Suppressor macrophage treated with lipopolysaccharide for 4 hours (primary cell): ENCODE measurements at places on chromosomes 12 and 14.

- DNase-seq = no peak
Observed at GRCh38 chr12:89845767-89846166, 137.1 kb upstream of the ATP2B1 start.

- DNase-seq = no peak
Observed at GRCh38 chr12:88836156-88836555, 255.9 kb upstream of the KITLG start.

- DNase-seq = peak; percentile 48
Observed at GRCh38 chr14:71363946-71364925, 457.0 kb downstream of the PCNX1 start.

DNA sequence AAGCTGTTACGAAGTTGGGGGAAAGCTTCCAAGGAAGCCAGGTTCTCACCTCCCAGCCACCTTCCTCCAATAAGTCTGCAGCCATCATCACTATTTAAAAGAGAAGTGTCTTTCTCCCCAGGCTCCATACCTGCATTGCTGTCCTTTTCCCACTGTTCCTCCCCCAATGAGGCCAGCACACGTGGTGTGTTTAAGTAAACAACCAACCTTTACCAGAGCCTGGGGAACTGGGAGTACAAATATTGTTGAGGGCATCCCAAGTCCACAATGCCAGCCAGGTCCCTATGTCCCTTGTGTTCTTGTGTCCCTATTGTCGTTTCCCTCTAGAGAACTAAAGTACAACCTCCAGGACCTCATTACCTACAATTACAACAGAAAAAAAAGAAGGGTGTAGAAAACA is 49.2 kb upstream of the PNMA1 start:
- DNase-seq = no peak

- DNase-seq = no peak
Observed at GRCh38 chr14:71466251-71466650, 466.0 kb upstream of the RGS6 start.

DNA sequence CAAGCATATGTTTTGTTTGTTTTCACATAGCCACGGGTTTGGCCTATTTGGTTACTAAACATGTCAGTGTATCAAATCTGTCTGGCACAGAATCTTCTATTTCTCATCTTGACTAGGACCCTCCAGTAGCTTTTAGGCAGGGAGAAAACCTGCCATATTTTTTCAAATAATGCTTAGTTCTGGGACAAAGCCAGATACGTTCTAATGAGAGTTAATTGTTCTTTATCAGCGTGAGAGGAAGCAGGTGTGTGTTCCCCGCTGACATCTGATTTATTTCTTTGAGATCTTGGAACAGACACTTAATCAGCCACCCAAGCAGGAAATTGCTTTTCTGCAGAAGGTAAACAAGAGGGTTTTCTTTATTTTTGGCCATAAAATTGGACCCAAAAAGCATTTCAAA is 54.8 kb downstream of the GOLGA5 start:
- DNase-seq = no peak

DNA sequence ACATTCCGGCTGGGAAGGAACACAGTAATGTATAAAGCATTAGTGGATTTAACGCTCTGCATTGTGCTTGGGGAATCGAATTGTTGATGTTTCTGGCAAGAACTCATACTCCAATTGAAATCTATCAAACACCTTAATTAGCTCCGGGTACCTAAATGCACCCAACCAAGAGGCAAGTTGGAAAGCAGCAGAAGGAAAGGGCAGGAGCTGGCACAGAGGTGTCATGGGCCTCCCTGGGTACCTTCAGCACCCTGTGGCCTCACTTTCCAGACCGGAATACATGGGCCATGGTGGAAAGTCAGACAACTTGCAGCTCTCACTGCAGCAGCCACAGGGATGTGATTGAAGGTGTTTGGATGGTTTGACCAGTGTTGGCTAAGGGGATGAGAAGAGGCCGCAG is 6.8 kb upstream of the BCL11B start:
- no peak for DNase-seq

DNA sequence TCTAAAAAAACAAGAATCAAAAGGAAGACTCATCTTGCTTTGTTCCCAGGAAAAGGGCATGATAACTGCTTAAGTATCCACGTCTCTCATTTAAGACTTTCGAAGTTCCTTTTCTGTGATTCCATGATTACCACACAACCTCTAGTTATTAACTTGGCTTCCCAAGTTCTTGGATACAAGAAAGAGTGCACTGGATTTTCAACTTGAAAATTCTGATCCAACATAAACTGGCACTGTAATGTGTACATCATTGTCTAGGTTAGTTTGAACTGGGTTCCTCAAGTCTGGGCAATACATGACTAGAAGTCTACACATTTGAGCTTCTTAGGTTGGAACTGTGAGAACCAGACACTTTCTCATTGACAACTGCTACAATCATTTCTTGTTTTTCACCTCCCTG is 1.6 kb downstream of the KLHL28 start:
- peak; percentile 10 for DNase-seq

- no peak for DNase-seq
Observed at GRCh38 chr12:38162013-38162412, 154.6 kb upstream of the ALG10B start.

DNA sequence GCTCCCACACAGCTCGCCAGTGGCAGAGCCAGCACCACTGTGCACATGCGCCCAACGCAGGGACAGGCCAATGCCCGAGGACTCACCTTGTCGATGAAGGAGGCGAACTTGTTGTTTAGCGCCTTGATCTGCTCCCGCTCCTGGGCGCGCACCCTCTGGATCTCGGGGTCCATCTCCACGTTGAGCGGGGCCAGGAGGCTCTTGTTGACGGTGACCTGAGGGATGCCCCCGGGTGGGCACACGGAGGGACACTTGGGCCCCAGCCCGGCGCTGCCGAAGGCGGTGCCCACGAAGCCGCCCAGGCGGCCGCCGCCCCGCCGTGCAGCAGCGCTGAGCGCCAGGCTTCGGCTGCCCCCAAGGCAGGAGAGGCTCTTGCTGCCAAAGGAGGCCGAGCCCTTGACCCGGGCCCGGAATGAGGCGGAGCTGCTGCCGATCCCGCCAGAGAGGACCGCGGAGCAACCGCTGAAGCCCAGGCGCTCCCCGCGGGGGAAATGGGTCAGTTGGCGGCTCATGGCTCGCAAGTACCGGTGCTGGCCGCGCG is at the start of gene KRT72:
Gene KRT72 (minus strand): TSS at position 523 of the 541 bp plus-strand sequence. CDS start 11 bp downstream, at position 512.
- DNase-seq = no peak

GRCh38 chr14:96479435-96480146 is 22.6 kb upstream of the PAPOLA start:
- no peak for DNase-seq

DNA sequence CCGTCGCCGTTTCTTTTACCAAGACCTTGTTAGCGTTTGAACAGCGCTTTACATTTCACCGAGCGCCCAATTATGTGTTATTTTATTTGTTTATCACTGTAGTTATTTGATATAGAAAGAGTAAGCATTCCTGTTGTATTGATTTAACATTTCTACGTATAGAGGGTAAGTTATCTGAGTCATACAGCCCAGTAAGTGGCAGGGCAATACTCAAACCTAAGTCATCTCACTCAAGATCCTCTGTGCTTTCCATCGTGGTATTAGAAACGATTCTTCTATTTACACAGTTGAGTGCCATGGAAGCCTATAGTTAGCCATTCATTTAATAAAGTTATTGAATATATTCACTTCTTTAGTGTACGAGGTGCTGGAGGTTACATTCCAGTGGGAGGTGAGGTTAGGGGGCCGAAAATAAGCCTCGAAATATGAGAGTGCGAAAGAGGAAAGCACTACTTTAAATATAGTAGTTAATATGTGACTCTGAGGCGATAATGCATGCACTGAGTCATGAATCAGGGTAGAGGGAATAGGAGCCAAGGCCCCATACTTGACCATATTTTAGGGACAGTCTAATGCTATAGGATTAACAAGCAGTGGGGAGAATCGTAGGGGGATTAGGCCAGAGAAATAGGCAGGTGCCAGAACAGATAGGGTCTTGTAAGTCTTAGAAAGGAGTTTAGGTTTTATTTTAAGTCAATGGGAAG is 629 bp downstream of the RAD51AP1 start:
- no peak for DNase-seq

DNA sequence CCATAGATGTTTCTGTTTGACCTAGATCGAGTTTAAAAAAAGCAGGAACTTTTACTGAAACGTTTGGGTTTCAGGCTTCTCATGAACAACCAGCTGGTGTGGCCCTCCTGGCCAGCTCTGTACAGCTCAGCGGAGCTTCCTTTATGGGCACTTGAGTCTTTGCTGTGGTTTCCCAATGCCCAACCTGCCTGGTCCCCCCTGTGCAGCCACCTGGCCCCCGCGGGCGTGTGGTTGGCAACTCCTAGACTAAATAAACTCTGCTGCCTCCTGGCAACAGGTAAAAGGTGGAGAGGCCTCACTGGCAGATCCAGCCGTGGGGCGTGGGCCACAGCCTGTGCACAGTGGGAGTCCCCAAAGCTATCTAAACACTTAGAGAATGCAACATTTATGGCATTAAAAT is 38.7 kb downstream of the ADGRD1 start:
- no peak for DNase-seq
